ENCODE measurements at places on chromosomes 3 and 15.
A peak's percentile ranks its signal among the peaks of the same experiment; 100 is the strongest.

- no peak for DNase-seq
Measured at GRCh38 chr15:70198441-70199123, 100.9 kb upstream of the TLE3 start.

DNA sequence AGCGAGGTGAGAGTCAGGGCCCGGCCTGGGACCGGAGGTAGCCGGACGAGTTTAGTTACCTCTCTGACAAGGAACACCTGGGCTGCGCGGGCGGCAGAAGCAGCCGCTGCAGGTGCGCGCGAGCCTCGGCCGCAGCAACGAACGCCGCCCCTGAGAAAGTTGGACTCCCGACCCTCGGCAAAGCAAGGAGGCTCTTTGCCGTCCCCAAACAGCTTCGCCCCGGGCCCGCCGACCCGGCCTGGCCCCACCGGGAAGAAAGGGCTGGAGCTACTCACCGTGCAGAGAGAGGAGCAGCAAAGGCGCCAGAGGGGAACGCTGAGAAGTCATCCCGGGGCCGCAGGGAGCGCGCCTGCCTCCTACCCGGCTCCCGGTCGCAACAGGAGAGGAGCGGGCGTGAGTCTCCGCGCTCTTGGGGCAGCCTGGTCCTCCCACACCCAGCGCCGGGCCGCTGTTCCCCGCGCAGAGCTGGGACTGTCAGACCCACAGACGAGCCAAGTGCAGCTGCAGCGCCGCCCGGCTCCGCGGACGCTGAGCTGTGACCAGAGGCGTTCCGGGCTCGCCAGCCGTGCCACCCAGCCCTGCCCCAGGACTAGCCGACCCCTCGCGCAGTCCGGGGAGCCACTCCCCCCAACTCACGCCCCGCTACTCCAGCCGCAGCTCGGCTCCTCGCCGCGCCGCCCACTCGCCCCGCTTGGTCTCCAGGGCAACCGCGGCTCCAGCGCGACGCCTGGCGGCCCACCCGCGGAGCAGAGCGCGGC lies at the start of gene IGSF11:
Gene IGSF11 (minus strand): TSS at position 591 of the 758 bp plus-strand sequence. CDS start 264 bp downstream, at position 327.
- peak; percentile 15 for DNase-seq

DNA sequence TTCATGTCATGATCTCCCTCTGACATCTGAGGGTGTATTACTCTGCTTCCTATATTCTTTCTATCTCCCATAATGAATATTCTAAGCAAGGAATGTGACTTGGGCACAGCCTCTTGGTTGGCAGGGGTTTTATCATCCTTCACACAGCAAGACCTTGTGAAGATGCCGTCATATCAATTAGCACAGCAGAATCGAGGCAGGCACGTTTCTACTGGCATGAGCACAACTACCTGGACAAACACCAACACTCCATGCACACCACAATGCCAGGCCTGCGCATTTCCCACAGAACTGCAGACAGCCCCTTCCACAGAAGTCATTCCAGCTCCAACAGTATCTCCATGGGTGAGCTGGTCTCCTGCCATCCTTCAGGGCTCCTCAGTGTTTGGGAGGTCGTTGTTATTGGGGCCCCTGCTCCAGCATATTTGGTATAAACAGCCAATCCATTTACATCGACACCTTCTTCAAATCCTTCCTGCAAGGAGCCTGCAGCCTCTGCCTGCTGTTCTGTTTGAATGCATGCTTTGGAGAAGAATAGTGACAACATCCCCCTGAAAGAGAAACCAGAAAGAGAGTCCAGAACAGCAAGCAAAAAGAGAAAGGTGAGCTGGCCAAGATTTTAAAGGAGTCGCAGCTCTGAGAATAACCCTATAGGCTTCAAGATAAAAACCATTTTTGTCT lies 275.5 kb downstream of the SHOX2 start:
- no peak for DNase-seq

- no peak for DNase-seq
Measured at GRCh38 chr15:33860754-33861153, 107.5 kb upstream of the CHRM5 start.

- DNase-seq = no peak
Measured at GRCh38 chr15:74222240-74223119, 13.6 kb upstream of the CCDC33 start.

DNA sequence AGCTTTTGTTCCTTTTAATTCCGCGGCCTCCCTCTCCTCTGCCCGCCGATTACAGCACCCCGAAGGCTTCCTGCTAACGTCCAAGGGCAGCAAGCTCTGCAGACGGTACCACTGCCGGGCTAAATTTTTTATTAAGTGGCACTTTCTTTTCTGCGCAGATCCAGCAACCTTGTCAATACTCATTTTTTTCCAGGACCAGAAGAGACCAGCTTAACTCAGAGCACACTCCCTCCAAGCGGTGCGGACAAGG lies 542 bp upstream of the MEIS2 start:
- DNase-seq = no peak

DNA sequence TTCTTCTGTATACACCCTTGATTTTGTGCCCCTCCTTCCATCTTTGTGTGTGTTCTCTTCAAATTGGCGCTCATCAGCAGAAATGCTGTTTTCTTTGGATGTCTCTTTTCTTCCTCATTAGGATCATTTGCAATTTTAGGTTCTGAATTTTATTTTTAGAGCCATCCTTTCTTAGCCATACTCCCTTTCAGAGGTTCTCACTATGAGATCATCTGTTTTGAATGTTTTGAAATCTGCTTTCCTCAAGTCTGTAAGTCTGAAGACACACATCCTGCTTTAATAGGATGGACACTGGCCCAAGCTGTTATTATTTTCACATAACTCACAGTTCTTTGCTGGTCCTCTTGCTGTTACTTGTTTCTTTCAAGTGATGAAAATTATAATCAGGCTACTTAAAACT lies 124.8 kb downstream of the BDH1 start:
- no peak for DNase-seq

- DNase-seq = no peak
Measured at GRCh38 chr3:138974462-138974861, 27.4 kb downstream of the FOXL2NB start.

- no peak for DNase-seq
Measured at GRCh38 chr15:34188711-34189110, 21.2 kb downstream of the KATNBL1 start.

GRCh38 chr3:186534113-186534669 lies 10.0 kb downstream of the CRYGS start:
- no peak for DNase-seq

GRCh38 chr3:98232489-98232888 lies 31.6 kb upstream of the OR5H6 start:
- no peak for DNase-seq

- DNase-seq = no peak
Measured at GRCh38 chr15:68797191-68797590, 23.5 kb downstream of the ANP32A start.

DNA sequence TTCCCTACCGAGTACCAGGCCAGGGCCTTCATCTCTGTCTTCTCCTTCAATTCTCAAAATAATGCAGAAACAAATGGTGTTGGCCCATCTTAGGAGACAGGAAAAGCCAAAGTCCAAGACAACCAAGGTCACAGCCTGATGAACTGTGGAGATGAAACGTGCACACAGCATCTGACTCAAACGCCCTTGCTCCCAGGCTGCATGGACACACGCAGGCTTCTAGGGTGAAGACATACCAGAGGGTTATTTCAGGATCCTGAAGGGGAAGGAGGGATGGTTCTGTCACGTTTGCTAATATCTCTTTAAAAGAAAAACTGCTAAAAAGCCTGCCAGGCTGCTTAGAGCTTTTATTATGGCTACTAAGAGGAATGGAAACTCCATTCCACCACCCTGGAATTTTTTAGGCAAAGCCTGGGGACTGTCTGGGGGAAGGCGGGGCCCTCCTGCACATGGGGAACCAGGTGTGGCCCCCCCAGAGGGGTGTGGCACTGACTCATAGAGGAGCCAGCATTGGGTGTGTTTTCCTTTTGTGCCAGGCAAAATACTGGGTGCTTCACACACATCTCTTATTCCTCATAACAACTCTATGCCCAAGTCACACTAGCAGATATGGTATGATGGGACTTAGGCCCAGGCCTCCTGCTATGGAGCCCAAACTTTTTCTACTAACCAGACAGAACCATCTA lies 62.9 kb downstream of the UMPS start:
- DNase-seq = no peak

DNA sequence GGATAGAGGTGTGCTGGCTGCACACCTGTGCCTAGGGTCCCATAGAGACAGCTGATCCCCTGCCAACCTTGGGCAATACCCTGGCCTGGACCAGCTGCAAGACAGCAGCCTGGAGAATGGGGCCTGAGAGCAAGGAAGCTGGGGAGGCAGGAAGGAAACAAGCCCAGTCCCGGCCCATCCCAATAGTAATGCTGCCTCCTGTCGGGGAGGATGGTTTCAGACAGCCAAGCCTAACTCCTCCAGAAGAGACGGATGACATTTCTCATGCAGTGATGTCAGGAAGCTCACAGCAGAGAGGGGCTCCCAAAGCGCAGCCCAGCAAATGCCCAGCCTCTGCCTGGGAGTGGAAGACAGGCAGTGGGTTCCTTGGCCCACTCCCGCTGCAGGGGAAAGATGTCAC lies 408.8 kb downstream of the OCA2 start:
- no peak for DNase-seq

DNA sequence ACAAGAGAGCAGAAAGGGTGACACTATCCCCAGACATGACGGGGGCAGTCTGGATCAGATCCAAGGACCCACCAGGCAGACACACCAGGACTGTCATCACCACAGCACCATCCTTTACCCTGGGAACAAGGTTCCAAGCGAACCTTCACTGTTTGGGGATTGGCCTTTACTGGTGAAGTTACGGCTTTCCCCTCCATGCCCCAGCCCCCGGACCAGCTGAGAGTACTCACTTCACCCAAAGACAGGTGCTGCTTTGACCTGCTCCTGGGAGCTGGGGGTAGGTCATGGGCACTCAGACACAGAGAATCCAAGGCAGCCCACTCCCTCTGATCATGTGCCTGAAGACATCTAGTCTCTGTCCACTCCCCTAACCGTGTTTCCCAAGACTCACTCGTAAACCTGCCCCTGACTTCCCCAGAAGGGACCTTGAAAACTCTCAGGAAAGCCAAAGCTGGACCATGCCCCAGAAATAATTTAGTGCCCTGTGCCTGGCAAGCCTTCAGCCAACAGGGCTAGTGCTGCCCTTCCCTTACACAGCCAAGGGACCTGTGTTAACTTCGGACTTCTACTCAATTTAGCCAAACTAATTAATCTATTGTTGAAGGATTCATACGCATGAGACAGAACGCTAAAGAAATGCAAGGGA lies 2.8 kb downstream of the RRP9 start:
- no peak for DNase-seq

DNA sequence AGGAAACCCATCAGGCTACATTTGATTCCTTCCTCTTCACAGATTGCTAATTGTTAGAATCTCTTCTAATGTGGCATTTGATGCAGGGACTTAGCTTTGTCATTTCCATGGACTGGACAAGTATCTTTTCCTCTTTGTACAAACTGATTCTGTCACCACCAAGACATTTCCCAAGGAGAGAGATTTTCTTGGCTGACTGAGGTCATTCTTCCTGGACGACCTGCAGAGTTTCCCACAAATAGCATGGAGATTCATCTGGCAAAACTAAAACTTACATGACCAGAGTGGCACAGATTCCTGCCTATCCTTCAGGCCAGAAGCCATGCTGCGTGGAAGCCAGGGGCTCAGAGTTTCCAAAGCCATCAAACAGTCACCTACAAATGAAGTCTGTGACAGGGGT lies 269.2 kb upstream of the LRTM1 start:
- DNase-seq = no peak

DNA sequence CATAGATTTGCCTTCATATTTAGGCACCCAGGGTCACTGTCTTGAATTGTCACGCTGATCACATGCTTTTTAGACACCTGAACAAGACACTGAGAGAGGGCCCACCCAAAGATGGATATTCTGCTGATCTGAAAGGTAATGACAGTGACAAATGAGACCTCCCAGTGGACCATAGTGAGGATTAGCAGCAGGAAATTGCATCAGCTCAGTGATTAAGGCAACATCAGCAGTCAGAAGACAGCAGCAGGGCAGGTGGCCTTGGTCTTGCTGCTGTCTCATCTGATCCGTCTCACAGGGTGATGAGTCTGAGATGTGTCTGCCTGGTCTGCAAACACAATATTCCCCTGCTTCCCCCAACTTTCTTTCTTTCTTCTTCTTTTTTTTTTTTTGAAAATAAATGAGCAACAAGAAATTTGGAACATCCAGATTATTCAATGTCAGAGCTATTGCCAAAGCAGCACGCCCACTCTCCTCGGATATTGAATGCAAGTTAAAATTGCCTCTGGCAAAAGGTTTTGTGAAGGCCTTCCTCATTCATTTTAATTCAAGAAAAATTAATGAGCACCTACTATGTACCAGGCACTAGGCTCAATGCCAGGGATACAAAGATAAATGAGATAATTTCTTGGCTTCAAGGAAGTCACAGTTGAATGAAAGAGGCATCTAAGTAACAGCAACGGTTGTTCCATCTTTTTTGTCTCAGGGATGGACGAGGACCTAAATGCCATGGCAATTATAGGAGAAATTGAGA lies 14.1 kb downstream of the OTOL1 start:
- DNase-seq = no peak

- DNase-seq = no peak
Measured at GRCh38 chr15:98740295-98740694, 92.0 kb downstream of the IGF1R start.

GRCh38 chr15:74352393-74352910 lies 15.0 kb downstream of the CYP11A1 start:
- DNase-seq = no peak

GRCh38 chr15:38994310-38994709 lies 429.7 kb upstream of the RASGRP1 start:
- DNase-seq = no peak

- DNase-seq = no peak
Measured at GRCh38 chr3:97712919-97713318, 51.6 kb upstream of the ARL6 start.

- DNase-seq = no peak
Measured at GRCh38 chr3:122563717-122564025, 429 bp downstream of the PARP9 start.

GRCh38 chr3:127038466-127038865 lies 55.6 kb downstream of the PLXNA1 start:
- no peak for DNase-seq

DNA sequence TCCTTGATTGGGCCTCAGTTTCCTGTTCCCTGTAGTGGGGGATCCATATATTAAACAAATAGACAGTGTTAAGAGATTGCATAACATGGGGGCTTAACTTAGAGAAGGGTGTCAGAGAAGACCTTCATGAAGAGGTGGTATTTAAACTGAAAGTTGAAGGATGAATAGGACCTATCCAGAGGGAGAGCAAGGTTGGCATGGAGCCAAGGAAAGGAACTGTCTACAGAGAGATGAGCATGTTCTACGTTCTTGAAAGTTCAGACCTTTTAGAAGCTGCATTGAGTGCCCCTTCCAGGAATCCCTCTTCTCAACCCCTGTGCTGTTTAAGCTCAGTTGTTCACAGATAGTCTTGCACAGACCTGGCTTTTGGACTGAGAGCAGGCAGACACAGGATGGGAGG lies 2.4 kb downstream of the HTD2 start:
- no peak for DNase-seq

DNA sequence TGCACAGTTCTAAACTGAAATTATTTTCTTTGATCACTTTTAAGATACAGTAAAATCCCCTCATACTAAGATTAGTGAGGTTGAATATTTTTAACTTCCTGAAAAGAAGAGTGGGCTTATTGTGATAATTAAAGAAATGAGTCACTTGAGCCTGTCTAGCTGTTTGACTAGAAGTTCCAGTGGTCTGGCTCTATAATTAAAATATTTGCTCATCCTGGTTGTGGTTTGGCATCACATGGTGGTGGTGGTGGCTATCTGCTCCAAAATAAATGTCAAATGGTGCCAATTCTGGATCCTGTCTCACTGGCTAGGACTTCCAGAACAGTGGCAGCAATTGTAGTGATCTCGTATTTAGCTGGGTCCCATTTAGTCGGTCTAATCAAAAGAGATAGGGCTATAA lies 8.6 kb upstream of the TEX9 start:
- DNase-seq = no peak
